Stimulated activated CD4-positive, alpha-beta T cell treated with anti-CD3 and anti-CD28 coated beads, Interleukin-4, amount 100 ng/mL, for 1 hour (primary cell): ENCODE measurements at places on chromosomes 2 and 18.
A peak's percentile ranks its signal among the peaks of the same experiment; 100 is the strongest.

DNA sequence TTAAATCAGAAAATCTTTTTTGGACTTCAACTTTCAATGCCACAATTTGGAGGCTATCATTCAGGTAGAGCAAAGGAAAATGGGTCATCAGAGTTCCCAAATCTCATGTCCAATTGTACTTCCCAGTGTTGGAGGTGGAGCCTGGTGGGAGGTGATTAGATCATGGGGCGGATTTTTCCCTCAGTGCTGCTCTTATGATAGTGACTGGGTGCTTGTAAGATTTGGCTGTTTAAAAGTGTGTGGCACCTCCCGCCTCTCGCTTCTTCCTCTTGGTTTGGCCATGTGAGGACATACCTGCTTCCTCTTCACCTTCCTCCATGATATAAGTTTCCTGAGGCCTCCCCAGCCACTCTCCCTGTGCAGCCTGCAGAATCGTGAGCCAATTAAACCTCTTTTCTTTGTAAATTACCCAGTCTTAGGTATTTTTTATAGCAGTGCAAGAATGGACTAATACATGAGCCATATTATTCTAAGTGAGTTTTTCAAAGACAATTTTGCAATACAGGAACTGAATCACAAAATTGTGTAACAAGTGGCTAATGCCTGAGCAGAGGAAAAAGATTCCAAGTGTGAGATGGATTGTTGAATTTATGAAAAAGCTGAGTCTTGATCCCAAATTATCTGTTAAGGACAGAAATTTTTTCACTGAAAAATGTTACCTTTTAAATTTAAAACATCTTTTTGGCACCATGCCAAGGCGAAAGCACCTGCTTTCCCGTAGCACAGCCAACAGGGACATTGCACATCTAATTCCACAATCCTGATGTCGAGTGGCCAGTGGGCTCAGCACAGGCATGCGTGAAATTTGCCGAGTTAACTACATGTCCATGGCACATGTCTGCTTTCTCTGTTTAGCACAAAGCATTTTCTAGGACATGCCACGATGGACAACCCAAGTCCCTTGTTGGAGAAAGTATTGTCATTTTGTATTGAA, 150.9 kb downstream of the COL6A3 start:
- DNase-seq: no peak

DNA sequence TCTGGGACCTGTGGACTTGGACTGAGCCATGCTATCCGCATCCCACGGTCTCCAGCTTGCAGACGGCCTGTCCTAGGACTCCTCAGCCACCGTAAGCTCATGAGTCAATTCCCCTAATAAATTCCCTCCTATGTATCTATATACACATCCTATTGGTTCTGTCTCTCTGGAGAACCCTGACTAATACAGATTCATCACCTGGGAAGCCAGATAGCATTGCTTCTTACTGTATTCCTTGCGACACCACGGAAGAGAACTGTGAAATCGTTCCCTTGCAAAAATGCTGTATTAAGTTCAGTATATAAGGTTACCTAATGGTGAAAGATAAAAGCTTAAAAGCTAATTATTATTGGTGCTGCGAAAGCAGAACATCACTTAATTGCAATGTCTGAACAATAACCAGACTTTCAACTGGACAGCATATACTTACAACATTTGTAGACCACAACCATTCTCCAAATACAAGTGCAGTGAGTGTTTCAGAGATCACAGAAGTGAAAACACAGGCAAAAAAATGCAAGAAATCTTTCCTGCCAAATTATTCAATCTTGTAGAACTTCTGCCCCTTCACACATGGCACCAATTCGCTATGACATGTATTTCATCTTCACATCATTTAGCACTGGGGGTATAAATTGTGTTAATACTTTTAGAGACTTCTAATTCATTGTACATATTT, 352.9 kb downstream of the TXNL1 start:
- no peak for DNase-seq

GRCh38 chr2:145874466-145874865, 1354.5 kb upstream of the ZEB2 start:
- DNase-seq: no peak

DNA sequence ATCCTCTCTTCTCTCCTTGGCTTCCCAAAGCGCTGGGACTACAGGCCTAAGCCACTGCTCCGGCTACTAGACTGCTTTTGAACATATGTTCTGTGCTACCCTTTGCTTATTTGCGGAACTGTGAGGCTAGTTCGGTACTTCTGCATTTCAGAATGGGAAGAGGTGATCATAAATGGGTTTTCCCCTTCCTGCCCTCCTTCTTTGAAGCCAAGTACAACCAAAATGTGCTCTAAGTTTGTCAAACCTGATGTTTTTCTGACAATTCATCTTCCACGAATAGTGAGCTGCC, 1.7 kb upstream of the ESCO1 start:
- DNase-seq: no peak

DNA sequence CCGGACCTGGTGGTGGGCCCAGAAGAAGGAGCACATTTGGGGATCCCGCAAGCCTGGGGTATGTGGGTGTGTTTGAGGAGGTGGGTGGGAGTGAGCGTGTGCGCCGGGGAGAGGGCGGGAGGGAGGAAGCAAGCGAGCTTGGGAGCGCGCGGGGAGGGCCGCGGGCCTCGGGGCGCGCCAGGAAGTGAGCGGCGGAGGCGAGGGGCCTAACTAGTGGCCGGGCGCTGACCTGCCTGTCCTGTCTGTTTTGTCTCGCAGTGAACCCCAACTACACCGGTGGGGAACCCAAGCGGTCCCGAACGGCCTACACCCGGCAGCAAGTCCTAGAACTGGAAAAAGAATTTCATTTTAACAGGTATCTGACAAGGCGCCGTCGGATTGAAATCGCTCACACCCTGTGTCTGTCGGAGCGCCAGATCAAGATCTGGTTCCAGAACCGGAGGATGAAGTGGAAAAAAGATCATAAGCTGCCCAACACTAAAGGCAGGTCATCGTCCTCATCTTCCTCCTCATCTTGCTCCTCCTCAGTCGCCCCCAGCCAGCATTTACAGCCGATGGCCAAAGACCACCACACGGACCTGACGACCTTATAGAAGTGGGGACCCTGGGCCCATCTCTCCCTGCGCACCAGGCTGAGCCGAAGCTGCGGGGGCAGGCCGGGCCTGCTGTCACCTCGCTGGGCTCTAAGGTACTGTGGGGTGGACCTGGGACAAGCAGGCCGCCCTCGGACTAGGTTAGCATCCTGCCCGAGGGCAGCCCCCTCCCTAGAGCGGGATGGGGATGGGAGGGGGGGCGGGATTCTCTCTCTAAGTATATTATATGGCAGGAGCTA, 1.2 kb downstream of the HOXD4 start:
- no peak for DNase-seq

- peak; percentile 45 for DNase-seq
Measured at GRCh38 chr18:42298759-42299675, 344.0 kb downstream of the PIK3C3 start.

DNA sequence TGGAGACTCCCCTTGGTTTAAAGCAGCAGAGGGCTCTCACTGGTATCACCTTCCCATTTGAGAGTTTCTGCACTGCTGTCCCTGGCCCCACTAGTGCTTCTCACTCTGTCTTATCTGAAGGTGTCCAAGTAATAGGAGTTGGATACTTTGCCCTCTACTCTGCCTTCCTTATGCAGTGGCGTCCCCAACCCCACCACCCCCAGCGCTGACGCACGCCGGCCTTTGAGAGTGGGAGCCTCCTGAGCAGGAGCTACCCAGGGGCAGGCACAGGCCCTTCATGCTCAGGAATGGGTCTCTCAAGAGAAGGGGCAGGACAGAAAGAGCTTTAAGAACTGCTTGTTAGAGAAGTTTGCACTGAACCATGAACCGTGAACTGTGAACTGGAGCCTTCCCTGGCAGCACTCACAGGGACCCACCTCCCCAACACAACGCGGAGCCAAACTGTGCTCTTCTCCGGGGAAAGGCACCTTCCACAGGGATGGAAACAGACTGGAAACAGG, 3.3 kb downstream of the CIB4 start:
- no peak for DNase-seq

GRCh38 chr2:37872192-37872750, 52.8 kb upstream of the RMDN2 start:
- no peak for DNase-seq

GRCh38 chr2:28639836-28640235, 111.8 kb upstream of the PPP1CB start:
- no peak for DNase-seq

- DNase-seq: no peak
Measured at GRCh38 chr18:55506074-55506473, 81.9 kb downstream of the TCF4 start.

DNA sequence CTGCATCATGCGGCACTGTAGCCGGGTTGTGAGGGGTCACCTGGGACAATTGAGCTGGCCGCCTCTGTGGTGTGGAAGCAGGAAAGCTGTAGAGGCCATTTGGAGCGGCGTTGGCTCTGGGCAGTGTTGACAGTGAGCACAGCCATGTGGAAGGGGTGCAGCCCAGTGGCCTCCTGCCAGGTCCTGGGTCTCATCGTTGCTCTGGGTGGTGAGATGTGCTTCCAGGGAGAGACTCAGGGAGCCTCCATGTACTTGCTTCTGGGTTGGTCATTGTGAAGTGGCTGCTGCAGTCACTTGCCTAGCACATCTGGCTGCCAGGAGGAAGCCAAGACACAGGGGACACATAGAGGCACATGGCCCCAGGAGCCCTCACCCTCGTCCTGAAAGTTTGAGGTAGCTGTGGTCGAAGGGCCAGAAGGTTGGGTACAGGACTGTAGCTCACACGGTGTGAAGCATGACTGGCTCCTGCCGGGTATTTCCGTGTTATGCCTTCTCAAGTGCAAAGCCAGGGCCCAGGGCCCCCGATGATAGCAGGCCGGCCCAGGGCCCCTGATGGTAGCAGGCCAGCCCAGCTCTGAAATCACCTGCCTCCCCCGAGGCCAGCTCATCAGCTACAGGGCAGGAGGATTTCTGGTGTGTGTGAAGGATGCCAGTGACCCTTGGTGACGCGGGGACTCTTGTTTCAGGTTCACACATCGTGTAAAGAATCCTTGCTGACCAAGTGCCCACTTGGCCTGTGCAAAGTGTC, 82.6 kb downstream of the DGKD start:
- DNase-seq: no peak

DNA sequence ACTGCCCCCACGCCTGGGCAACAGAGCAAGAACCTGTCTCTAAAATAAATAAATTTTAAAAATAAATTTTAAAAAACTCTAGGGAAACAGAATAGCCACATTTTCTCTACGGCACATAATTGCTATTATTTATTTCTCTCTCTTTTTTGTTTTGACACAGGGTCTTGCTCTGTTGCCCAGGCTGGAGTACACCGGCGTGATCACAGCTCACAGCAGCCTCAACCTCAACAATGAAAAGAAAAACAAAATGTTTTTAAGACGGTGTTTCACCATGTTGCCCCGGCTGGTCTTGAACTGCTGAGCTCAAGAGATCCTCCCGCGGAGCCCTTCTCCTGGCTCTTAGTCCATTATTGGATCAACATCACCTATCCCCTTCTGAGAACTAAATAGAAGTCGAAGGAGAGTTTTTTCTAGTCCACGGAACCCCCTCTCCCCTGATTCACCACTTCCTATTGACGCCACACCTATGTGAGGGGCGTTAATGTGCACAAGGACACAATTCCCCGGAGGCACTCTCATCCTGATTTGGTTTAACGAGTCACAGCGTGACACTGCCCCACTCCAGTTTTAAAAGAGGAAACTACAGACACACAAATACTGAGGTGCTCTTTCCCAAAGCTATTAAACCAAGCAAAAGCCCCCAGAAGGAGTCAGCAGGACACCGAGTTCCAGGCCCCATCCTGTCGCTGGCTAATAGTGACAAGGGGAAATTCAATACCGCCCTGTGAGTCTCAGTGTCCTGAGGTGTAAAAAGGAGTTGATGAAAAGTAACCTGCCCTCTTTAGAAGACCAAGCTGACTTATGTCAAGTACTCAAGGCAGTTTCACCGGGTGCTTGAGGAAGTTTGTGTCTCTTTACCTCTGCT, 1.1 kb downstream of the NPC1 start:
- DNase-seq: no peak

GRCh38 chr2:230503798-230504197, 87.8 kb downstream of the SP100 start:
- DNase-seq: no peak

DNA sequence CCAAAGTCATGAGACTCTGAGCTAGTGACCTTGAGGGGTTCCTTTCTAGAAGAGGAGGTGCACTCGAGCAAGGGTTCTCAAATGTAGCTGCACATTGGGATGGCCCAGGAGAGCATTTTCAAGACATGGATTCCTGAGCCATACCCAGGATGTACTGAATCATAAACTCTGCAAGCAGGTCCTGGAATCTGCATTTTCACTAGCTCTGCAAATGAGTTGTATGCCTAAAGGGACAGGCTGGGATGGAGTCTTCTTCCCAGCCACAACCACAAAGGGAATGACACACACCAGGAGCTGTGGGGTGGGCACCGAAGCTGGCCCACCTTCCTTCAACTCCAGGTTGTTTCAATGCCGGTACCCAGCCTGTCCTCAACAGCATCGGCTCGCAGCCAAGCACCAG, 90.6 kb downstream of the GALNT14 start:
- DNase-seq: no peak

- DNase-seq: no peak
Measured at GRCh38 chr2:146817613-146818012, 1027.2 kb upstream of the ACVR2A start.

DNA sequence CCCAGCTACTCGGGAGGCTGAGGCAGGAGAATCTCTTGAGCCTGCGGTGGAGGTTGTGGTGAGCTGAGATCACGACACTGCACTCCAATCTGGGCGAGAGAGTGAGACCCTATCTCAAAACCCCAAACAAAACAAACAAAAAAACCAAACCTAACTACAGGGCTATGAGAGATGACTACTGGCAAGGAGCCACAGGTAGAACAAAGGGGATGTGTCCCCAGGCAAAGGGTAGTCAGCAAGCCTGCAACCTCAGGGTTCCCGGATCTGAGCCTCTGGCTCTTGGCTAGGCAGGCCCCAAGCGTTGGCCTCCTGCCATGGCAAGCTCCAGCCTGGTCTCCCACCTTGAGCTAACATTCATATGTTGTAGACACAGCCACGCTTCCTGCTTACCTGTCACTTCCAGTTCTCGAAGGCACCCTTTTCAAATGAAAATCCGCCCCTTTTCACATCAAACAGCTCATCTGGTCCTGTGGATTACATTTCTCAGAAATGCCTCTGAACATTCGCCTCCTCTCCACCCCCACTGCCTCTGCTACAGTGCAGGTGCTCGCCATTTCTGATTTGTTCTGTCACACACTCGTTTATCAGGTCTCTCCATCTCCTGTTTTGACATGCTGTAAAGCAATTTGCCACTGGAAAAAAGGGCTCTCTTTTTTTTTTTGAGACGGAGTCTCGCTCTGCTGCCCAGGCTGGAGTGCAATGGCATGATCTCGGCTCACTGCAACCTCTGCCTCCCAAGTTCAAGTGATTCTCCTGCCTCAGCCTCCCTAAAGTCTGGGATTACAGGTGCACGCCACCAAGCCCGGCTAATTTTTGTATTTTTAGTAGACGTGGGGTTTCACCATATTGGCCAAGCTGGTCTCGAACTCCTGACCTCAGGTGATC, 13.1 kb upstream of the ACTR3 start:
- peak; percentile 58 for DNase-seq
